ENCODE measurements at places on chromosomes 16 and 17.

DNA sequence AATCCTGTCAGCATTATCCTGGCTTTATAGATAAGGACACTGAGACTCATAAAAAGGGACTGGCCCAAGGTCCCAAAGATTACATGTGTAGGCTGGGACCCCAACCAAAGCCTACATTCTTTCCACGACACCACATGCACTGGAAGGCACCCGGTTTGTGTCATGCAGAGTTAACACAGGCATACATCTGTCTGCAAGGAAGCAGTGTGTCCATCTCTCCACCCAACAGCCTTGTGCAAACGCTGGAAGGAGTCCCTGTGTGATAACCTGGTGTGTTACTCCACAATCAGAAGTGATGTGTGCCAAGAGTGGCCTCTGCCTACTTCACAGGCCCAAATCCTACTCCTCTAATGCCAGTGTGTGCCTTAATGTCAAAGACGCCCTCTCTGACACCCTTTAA is 139.8 kb downstream of the PARN start:
- DNase-seq: no peak

DNA sequence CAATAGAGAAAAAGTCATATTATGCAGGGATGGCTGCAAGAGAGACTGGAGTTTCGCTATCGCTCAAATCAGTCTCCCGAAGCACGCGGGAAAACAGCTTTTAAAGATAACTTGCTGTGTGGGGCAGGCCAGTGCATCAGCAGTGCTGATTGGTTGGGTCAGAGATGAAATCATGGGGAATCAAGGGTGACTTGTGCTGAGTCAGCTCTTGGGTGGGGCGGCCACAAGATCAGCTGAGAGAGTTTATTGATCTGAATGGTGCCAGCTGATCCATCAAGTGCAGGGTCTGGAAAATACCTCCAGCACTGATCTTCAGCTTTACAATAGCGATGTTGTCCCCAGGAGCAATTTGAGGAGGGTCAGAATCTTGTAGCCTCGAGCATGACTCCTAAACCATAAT is 430.5 kb downstream of the RBFOX1 start:
- DNase-seq: no peak

DNA sequence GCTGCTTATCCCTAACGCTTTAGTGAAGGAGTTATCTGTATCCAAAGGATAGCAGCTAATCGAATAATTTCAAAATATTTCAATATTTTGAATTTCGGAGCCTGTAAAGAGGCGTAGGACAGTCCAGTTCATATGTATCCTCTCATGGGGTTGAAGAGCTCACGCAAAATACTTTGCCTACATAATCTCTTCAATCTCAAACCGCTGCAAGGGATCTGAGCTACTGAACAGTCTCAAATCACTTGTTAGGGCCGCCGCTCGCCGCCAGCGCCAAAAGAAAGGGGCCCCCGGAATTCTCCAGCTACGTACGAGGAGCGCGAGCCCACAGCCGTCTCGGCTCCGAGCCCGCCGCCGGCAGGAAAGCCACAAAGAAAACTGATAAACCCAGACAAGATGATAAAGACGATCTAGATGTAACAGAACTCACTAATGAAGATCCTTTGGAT is 601 bp upstream of the RFWD3 start:
- DNase-seq: peak; percentile 27

DNA sequence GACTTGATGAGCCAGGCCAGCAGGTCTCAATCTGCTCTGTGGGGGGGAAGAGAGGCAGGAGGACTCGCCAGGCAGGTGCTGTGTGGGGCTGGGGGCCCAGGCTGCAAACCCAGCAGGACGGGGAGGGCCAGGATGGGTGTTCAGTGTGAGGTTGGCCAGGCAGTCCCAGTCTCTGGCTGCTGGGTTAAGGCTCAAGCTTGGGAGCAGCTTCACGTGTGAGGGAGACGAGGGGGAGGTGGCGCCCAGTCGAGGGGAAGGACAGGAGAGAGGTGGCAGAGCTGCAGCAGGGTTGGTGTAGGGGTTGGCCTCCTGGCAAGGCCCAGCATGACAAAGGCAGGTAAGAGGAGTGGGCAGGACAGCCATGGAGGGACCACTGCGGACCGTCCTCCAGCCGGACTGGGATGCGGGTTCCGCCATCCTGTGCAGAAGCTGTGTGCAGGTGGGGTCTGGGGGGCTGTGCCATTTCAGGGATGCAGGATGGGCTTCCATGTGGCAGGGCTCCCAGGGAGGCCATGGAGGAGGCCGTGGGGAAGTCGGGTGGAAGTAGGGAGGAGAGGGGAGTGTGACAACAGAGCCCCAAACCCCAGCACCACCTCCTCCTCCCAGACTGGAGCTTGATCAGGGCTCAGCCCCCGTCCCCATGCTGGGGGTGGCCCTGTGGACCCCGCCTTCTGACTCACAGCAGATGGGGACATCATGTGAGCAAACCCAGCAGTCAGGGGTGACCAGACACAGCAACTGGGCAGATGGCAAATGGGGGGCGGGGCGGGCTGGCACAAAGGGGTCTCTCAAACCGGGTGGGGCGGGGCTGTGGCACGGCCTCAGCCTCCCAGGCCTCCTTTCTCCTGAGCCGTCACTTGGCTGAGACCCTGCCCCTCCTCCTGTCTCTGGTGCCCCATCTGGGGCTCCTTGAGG is 2.8 kb downstream of the ADGRG1 start:
- no peak for DNase-seq

DNA sequence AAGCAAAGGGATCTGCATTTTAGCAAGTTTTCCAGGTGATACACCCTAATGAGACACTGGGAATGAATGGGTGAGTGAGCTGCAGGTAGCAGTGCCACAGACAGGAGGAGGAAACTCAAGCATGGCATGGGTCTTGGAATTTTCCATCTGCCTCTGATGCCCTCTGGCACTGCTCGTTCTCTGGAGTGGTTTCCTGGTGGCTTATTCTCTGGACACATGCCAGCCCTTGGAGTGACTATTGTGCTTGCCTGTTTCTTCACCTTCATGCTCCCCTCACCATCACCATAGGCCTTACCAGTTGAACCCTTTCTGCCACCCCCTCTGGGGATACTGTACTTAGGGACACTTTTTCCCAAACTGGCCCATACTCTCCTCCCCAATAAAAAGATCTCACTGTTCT is 1.6 kb downstream of the COASY start:
- DNase-seq: no peak

GRCh38 chr17:13212860-13213259 is 195.0 kb upstream of the ELAC2 start:
- no peak for DNase-seq

- peak; percentile 66 for DNase-seq
Observed at GRCh38 chr17:57649731-57650484, 95.2 kb downstream of the CCDC182 start.
